ENCODE measurements at places on chromosomes 7 and 10.

DNA sequence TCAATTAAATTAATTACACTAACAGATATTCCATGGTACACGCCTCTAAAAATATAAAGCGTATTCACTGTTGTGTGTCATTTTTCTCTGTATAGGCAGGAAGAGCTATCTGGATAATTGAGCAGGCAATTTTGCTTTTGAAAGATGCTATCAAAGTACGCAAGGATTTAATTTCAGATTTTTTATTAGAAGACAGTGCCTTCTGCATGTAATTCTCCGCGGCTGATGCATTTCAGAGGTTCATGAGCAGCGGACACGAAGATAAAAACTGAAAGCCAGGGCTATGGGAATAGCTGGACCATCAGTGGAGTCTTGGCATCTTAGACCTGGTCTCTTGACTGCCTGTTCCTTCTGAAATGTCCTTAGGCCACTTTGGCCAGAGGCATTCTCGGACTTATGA lies 35.7 kb upstream of the SDK1 start:
- DNase-seq = no peak

- DNase-seq = no peak
Observed at GRCh38 chr7:129423700-129424410, 10.4 kb upstream of the STRIP2 start.

DNA sequence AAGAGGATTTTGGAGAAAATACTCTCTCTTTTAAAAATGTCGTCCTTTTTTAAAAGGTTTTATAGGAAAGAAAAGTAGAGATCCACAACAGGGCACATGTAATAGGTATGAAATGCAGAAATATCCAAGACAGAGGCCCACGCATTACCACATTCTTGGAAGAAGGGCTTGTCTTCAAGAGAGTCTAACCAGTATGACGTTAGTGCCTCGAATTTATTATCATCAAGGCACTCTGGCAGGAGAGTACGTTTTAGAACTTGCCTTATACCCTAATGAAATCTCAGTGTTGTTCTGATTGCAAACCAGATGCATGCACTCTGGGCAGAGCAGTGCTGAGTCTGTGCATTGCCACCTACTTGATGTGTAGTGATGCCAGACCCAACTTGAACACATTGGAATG lies 342.6 kb upstream of the NFE2L3 start:
- no peak for DNase-seq

DNA sequence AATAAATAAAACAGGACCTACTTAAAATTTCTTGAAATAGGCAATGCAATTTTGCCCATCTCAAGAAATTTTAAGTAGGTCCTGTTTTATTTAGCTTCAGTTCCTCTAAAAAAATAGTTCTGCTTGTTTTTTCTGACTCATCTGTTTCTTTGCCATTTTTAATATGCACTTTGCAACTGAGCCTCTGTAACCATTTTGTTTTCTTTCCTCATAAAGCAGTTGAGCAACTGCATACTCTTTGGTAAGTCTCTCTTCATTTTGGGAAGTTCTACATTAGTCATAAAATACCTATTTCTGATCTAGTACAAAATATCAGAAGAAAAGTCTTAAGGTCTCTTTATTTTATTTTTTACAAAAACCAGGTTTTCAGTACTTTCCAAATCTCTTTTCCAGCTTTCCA lies 18.0 kb downstream of the TAS2R40 start:
- DNase-seq = no peak

DNA sequence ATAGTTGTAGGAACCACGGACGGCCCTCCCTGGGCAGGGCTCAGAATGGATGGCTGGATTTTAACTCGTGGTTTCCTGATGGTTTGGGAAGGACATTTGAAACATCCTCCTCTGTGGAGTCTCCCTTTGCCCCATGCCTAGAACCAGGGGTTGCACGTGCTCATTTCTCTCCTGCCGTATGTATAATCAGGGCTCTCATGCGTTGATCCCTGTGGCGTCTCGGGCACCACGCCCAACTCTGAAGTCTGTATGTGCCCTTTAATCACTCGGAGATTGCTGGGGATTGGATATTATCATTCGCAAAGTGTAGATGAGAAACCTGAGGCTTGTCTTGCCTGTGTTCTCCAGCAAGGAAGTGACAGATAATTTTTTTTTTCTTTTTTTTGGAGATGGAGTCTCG lies 257.1 kb downstream of the CAMK1D start:
- no peak for DNase-seq

GRCh38 chr7:16670021-16670420 lies 24.0 kb downstream of the BZW2 start:
- no peak for DNase-seq

GRCh38 chr10:44857363-44858016 lies 53.6 kb upstream of the TMEM72 start:
- peak; percentile 79 for DNase-seq

- DNase-seq = peak; percentile 45
Observed at GRCh38 chr10:110495731-110496552, 1.8 kb upstream of the DUSP5 start.

DNA sequence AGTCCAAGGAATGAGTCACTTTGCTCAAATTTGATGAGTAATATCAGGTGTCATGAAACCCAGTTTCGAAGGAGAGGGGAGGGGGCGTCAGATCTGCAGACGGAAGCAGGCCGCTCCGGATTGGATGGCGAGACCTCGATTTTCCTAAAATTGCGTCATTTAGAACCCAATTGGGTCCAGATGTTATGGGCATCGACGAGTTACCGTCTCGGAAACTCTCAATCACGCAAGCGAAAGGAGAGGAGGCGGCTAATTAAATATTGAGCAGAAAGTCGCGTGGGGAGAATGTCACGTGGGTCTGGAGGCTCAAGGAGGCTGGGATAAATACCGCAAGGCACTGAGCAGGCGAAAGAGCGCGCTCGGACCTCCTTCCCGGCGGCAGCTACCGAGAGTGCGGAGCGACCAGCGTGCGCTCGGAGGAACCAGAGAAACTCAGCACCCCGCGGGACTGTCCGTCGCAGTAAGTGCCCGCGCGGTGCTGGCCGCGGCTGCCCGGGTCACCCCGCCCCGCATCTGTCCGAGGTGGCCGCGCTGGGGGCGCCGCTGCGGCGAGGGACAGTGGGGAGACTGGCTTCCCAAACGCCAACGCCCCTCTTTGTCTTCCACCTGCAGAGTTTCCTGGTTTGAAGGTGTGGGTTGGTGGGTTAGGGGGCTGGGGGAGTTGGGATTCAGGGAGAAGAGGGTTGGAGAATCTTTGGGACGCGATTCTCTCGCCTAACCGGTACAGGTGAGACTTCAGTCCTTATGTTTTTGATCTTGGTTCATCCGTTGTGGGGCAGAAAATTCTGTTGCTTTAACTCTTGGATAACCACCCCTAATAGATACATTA lies at the start of gene TAC1:
TSS of gene TAC1 (plus strand) at position 351 of the 829 bp plus-strand sequence. CDS start 527 bp downstream, outside the sequence.
- DNase-seq = no peak

DNA sequence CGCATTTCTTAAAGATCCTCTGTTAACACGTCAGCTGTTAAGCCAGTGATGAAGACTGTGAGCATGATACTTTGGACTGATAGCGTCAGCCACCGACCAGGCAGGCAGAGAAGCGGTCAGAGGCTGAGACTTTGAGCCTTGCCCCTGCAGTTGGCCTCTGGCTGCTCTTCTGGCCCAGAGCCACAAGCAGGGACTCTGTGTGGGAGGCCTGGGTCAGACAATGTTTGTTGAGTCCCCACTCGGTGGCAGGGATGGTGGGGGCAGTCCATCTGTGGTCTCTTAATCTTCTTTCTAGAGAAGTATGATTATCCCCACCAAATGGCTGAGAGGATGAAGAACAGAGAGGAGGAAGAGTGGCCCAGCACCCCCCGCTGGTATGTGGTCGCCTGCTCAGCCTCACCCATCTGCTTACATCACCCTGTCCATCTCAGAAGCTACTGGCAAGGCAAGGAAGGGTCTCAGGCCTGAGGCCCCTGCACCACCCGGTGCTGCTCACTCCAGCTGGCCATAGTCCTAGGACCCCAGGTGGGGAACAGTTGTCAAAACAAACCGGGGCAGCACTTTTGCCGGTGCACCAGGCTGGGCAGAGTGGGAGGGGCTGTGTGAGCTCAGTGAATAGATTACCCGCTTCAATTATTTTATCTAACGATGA lies 202.9 kb downstream of the GRID1 start:
- DNase-seq = no peak

- no peak for DNase-seq
Observed at GRCh38 chr10:132100091-132100481, 34.3 kb downstream of the JAKMIP3 start.

DNA sequence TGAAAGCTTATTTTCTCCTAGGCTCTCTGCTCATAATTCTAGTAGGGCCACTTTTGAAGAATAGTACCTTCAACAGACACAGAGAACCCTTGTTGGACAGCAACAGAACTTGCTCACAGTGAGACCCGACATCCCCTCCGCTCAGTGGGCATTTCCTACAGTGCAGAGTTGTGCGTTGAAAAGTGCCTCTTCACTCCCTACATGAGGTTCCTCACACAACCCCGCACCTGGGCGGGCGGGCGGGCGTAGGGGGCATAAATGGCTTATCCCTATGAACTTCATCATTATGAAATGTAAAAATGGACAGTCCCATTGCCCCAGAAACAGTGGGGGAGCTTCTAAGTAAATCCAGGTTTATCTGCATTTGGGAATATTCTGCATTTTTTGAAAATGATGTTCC lies 174.9 kb downstream of the MGMT start:
- no peak for DNase-seq

DNA sequence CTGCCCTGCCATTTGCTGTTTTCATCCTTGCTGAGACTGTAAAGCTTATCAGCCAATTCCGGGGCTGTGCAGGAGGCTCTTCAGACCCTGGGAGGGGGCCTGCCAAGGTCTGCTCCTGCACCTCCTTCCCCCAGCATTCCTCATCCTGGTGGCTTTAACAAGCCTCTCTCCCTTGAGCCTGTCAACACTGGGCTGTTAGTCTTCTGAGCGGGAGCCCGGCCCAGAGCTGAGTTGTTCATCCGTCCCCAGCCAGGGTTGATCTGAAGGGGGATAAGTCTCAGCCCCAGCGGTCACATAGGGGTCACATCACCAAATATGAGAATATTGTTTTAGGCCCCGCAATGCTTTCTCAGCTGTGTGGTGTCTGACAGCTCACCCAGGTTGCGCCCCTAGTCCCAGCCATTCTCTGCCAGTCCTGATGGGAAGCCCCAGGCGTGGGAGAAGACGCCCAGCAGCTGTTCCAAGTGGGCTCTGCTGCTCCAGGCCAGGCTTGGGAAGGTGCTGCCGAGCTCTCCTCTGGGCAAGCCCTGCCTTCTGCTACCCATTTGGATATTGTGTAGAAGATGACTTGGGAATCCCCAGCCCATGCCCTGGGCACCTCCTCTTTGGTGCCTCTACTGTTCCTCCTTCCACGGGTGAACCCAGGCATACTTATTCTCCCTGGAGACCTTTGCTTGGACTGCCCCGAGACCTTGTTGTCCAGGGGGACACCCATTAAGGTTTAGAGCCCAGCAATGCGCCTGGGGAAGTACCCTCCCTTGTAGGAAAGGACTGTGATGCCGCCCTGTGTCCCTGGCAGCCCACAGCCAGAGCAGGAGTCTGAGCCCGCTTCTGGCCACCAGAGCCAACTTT lies 23.5 kb upstream of the TRIM8 start:
- DNase-seq = no peak
